T-helper 17 cell (primary cell): ENCODE measurements at places on chromosomes 2 and 18. TPM values are rescaled to one million over a fixed set of nuclear protein-coding genes. Genes with fewer than 3 reads are reported as not detected.

DNA sequence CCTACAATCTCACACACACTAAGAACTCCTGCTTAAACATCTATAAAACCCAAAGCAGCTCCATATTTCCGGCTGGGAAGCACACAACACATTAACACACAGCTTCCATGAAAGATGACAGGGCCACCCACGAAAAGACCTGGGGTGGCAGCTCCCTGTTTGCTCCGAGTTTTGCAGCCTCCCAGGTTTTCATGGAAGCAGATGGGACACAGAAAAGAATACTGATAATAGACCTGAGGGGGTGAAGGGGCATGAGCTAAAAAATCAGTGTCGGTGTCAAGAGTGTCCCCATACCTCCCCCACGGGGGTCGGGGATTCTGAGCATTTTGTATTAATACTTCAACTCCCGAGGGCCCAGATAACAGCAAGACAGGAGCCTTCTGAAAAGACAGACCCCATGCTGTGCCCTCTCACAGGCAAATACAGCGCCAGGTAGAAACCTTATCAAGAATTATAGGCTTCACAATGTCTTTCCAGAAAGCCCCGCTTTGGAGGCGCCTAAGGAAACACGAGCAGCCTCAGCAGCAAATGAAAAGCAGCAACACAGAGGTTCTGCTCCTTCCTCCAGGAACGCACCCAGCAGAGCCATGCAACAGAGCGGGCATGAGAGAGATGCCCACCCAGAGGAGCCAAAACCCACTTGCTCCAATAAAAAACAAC, 50.5 kb downstream of the ZNF516 start:
- DNase-seq = no peak
- no peak overlapping the region for H3K27ac ChIP-seq
- H3K36me3 ChIP-seq = peaks cover 2% of the 10 kb centered on the region

DNA sequence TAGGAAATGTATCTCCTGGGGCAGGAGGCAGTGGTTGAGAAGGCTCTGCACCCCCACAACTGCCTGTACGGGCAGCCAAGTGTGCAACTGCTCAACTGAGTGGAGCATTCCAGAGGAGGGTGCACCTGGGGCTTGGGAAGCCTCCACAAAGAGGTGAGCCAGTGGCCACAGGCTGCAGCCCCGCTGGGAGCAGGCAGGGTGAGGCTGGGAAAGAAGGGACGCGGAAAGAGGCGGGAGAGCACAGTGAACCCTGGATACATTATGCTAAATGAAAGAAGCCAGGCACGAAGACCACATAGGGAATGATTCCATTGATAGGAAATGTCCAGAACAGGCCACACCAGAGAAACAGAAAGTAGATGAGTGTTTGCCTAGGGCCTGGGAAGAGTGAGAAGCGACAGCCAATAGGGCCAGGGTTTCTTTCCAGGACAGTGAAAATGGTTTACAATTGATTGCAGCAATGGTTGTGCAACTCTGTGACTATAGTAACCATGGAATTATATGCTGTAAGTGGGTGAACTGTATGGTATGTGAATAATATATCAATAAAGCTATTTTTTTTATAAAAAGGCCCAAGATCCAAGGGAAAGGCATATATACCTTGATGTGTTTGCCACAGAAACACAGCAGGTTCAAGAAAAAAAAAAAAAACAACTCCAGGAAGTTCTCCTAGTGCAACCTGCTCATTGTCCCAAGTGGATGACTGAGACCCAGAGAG, 82.4 kb downstream of the DDX1 start:
- no peak overlapping the region for H3K27ac ChIP-seq
- no peak overlapping the region for H3K4me3 ChIP-seq
- H3K36me3 ChIP-seq = peaks cover 2% of the 10 kb centered on the region
- no peaks in the 10 kb centered on the region for H3K4me1 ChIP-seq
- no peak for DNase-seq

GRCh38 chr18:32867330-32867729, 94.5 kb upstream of the KLHL14 start:
- no peaks in the 10 kb centered on the region for H3K36me3 ChIP-seq
- no peak overlapping the region for H3K27ac ChIP-seq
- H3K4me1 ChIP-seq = no peaks in the 10 kb centered on the region
- no peak for DNase-seq

DNA sequence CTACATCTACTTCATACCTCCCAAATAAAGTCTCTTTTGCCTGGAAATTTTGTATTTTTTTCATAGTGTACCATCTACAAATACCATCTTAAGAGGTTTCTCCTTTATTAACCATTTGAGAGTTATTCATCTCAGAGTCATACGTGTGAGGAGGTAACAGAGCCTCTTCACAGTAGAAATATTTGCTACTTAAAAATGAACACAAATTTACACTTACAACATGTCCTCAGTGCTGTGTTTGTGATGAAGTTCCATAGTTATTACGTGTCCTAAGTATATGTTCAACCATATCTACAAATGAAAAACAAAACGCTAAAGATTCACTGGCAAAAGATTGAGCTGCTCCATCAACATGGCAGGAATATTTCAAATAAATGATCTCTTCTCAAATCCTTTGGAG, 48.5 kb upstream of the HNRNPA3 start:
- H3K27me3 ChIP-seq = peaks cover 13% of the 10 kb centered on the region
- no peak overlapping the region for H3K4me3 ChIP-seq
- peaks cover 3% of the 10 kb centered on the region for H3K36me3 ChIP-seq
- peaks cover 13% of the 10 kb centered on the region for H3K4me1 ChIP-seq
- H3K27ac ChIP-seq = no peak overlapping the region
- DNase-seq = no peak

The OTX1 gene
- total RNA-seq = not detected

The CAVIN2 gene
- 6.1 TPM for total RNA-seq
